ENCODE measurements at places on chromosomes 3 and 15. TPM values are rescaled to one million over a fixed set of nuclear protein-coding genes. Genes with fewer than 3 reads are reported as not detected.

GRCh38 chr3:15313461-15313860, 18.9 kb downstream of the SH3BP5 start:
- peaks cover 10% of the 10 kb centered on the region for H3K4me1 ChIP-seq
- H3K4me3 ChIP-seq, result no peak overlapping the region
- H3K36me3 ChIP-seq, result peaks cover 4% of the 10 kb centered on the region
- H3K27ac ChIP-seq, result no peak overlapping the region
- no peaks in the 10 kb centered on the region for H3K27me3 ChIP-seq

- no peak overlapping the region for H3K27ac ChIP-seq
- H3K36me3 ChIP-seq, result no peaks in the 10 kb centered on the region
- H3K27me3 ChIP-seq, result no peaks in the 10 kb centered on the region
- H3K4me3 ChIP-seq, result no peak overlapping the region
Measured at GRCh38 chr3:156360963-156361362, 194.0 kb downstream of the SSR3 start.

GRCh38 chr3:125185805-125186204, 26.7 kb downstream of the SLC12A8 start:
- no peaks in the 10 kb centered on the region for H3K27me3 ChIP-seq
- peaks cover 5% of the 10 kb centered on the region for H3K4me1 ChIP-seq
- no peaks in the 10 kb centered on the region for H3K36me3 ChIP-seq
- no peak overlapping the region for H3K4me3 ChIP-seq

GRCh38 chr15:23857028-23857641, 170.0 kb upstream of the NDN start:
- no peak overlapping the region for H3K4me3 ChIP-seq
- no peaks in the 10 kb centered on the region for H3K36me3 ChIP-seq
- DNase-seq, result no peak

ANKUB1 gene
- total RNA-seq, result not detected

RHO gene
- total RNA-seq, result not detected

GRCh38 chr15:35465783-35466182, 80.2 kb downstream of the DPH6 start:
- no peak for DNase-seq
- H3K4me1 ChIP-seq, result no peaks in the 10 kb centered on the region

DNA sequence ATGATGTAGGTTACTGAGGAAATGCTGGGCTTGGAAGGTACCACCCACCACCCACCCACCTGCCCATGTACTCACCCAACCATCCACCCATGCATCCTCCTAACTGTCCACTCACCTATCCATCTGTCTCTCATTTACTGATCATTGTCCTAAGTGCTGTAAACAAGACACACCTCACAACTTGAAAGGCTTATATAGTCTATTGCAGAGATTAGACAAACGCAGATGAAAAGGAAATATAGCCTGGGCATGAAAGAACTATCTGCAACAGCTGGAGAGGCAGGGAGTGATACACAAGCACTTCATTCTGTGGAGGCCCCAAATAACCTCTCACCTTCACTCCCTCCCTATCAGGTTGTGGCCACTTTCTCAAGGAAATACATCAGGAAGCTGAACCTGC, 54.0 kb downstream of the DAPK2 start:
- DNase-seq, result no peak
- peaks cover 4% of the 10 kb centered on the region for H3K4me1 ChIP-seq
- no peak overlapping the region for H3K27ac ChIP-seq
- no peaks in the 10 kb centered on the region for H3K36me3 ChIP-seq
- no peak overlapping the region for H3K4me3 ChIP-seq

DNA sequence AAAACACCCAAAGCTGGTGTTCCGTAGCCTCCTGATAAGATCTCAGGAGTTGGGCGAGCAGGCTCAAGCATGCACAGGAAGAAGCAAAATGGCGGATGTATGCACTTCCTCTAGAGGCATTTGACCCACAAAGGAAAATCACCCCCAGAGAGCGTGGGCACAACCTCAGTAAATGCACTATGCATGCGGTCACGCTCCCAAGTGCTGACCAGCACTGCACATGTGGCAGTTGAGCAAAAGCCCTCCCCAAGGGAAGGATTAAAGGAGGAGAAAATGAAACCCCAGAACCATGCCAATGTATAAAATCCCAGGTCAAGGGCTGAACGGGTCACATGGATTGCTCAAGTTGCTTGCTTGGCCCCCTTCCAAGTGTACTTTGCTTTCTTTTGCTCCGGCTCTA, 289.4 kb upstream of the IGF1R start:
- no peak overlapping the region for H3K4me3 ChIP-seq
- H3K27ac ChIP-seq, result no peak overlapping the region
- no peaks in the 10 kb centered on the region for H3K27me3 ChIP-seq
- no peak for DNase-seq
- no peaks in the 10 kb centered on the region for H3K4me1 ChIP-seq
- H3K36me3 ChIP-seq, result no peaks in the 10 kb centered on the region

DNA sequence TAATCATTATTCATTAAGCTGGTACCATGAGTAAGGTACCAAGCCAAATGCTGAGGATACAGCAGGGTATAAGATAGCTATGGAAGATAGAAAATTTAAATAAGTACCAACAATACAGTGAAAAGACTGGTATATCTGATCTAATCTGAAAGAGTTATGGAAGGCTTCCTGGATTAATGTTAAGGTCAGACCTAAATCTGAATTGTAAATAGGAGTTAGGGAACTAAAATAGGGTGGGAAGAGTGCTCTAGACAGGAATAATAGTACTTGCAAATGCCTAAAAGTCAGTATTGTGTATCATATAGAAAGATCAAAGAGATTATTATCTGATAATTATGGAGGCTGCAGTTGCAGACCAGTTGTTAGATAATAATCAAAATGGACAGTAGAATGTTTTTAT, 2.6 kb upstream of the ACKR4 start:
- no peaks in the 10 kb centered on the region for H3K27me3 ChIP-seq
- no peak for DNase-seq
- H3K36me3 ChIP-seq, result peaks cover 12% of the 10 kb centered on the region

CCDC54 gene
- not detected for total RNA-seq

MB21D2 gene
- total RNA-seq, result 3.9 TPM

All from kidney (tissue), 22 donors.